Activated naive CD8-positive, alpha-beta T cell treated with anti-CD3 and anti-CD28 coated beads, Interleukin-2, amount 10 ng/mL, durations not matched to agents 7 days and 5 days (primary cell): ENCODE measurements at places on chromosomes 4 and X.

DNA sequence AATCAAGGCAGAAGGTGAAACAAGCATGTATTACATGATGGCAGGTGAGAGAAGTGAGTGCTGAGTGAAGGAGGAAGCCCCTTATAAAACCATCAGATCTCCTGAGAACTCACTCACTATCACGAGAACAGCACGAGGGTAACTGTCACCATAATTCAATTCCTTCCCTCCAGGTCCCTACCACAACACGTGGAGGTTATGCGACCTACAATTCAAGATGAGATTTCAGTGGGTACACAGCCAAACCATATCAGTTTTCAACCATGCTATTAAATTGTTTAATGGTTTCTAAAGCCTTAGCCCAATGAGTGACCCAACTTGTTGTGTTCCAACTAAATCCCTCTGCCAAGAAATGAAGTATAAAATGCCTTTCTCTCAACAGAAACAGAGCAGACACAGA lies 519.8 kb downstream of the GBA3 start:
- DNase-seq, result no peak

DNA sequence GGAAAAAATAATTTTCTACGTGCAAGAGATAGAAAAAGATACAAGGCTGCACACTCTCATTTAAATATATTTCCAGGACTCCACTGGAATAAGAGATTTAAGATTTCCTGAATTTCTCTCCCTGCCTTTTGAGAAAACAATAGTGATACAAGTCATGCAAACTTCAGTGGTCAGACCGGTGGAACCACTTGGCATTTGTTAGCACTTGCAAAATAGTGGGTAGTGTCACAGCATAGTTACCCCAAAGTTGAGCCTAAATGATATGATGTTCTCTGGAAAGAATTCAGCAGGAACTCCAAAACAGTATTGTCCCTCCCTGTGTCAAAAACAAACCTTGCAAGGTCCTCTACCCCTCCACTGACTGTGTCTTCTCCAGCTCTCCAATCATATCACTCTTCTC lies 102.3 kb downstream of the ANKRD50 start:
- no peak for DNase-seq

DNA sequence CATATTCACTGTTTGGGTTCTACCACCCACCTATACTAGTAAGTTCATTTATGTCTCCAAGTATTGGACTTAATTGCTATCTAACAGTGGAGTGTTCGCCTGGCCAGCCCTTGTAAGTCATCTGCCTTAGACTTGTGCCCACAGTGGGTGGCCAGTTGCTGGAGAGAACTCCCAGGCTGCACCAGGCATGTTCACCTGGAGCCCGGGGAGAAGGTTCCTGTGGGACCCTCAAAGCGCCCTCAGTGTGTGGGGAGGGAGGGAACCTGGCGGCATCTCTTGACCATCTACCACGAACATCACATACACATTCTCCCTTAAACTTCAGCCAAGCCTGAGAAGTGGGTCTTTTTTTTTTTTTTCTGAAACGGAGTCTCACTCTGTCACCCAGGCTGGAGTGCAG lies 138.1 kb downstream of the CPZ start:
- no peak for DNase-seq

GRCh38 chr4:130028552-130028951 lies 932.6 kb downstream of the C4orf33 start:
- no peak for DNase-seq

DNA sequence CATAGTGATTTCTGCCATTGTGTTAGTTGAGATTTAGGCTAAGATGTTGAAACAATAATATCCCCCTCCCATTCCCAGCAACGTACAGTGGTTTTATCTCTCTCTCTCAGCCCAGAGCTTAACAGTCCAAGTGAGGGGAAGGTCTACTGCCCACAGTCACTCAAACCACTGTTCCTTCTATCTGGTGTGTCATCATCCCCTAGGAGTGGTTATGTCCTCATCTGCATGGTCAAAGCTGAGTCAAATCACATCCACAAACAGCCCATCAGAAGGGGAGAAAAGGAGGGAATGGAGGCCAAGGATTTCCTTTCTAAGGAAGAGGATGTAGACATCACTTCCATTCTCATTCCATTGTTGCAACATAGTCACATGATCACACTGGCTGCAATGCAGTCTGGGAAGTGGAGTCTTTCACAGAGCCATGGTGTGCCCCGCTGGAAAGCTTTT lies 42.8 kb upstream of the CHRNA9 start:
- DNase-seq, result no peak

DNA sequence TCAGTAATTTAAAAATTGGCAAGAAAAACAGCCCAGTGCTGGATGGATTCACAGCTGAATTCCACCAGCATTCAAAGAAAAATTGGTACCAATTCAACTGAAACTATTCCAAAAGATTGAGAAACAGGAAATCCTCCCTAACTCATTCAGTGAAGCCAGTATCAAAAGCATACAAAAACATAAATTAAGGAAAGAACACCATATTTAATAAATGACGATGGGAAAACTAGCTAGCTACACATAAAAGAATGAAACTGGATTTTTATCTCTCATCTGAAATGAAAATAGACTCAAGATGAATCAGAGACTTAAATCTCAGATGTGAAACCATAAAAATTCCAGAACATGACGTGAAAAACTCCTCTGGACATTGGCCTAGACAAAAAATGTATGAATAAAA lies 516.8 kb upstream of the SPANXN1 start:
- DNase-seq, result no peak

- no peak for DNase-seq
Measured at GRCh38 chr4:125750828-125751466, 436.2 kb downstream of the FAT4 start.

DNA sequence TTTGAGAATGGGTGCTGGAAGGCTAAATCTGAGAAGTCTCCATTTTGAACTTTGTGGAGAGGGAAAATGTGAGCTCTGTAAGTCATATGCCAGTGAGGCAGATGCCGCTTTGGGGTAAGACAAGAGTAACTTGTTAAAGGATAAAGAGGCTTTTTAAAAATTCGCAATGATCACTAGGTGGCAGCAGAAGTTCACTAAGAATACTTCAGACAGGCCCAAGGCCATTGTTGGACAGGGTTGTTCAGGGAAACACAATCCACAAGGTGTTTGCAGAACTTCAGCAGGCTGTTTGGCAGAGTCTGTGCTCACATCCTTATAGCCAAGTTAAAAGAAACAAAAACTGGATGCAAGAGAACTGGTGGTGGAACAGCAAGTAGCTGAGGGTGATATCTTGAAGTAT lies 13.7 kb upstream of the PIGA start:
- DNase-seq, result no peak
